ENCODE measurements at places on chromosomes 1 and 21.

DNA sequence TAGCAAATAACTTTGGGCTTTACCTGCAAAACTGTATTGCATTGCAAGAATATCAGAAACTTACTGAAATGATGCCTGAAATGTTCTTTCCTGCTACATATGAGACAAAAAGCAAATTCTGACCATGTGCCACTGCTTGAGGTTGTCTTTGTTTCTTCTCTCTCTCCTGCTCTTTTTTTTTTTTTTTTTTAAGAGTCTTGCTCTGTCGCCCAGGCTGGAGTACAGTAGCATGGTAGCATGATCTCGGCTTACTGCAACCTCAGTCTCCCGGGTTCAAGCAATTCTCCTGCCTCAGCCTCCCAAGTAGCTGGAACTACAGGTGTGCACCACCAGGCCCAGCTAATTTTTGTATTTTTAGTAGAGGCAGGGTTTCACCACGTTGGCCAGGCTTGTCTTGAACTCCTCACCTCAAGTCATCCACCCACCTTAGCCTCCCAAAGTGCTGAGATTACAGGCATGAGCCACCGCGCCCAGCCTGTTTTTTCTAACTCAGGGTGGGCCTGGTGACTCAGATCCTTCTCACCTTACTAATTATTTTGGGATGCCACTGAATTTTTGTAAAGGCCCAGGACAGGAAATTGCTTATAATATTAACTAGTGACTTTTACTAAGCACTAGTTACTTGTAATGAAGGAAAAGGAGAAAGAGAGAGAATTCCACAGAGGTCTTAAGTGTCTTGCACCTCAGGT lies 35.9 kb downstream of the DNASE2B start:
- no peak for DNase-seq

DNA sequence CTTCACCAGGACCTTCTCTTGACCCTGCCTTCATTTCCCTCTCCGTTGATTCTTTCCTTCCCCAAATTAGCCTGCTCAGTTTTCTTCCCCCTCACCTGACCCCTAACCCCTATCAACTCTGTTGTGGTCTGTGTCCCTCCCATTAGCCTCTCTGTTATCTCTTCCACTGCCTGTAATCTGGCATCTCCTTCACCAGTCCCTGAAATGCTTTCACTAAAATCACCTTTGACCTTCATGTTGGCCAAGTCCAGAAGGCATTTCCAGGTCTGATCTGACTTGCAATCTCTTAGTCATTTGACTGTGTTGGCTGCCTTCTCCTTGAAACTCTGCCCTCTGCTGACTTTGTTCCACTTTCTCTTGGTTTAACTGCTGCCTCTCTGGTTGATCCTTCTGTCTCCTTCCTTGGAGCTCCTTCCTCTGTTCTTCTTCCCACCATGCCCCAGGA lies 28.2 kb downstream of the ATP8B2 start:
- DNase-seq: no peak

GRCh38 chr1:186325239-186325638 lies 49.8 kb downstream of the TPR start:
- DNase-seq: no peak

DNA sequence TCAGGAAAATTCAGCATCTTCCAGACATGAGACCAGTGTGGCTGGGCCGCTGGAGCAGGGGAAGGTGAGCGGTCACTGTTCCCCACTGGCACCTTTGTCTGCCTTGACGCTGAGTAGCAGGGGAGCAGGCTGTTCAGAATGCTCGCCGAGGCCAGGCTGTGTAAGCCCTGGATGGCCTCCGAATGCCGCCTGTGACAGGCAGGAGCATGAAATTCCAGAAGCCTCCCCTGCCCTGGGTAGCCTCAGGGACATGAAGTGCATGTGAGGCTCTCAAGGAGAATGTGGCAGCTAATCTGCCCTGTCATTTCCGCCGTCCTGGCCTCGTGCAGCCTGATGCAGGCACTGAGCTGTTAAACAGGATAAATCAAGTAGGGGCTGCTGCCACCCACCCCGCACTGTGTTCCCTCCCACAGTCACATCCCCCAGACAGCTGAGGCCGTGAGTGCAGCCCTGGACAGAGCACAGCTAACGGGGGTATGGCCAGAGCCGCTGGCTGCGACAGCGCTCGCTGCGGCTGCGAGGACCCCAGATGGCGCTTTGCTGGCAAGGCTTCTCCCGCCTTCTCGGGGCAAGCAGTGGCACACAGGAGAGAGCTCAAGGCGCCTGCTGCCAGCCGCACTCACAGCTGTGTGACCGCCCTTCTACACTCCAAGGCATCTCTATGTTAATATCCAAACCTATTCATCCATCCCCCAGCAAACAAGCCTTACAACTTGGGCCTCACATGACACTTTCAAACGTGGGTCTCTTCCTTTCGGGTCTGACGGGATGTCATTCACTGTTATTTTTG lies 105.0 kb upstream of the COL6A1 start:
- DNase-seq: peak; percentile 74

- peak; percentile 96 for DNase-seq
Observed at GRCh38 chr1:180154325-180155181, at the start of gene QSOX1. QSOX1 (plus strand) TSS chr1:180154869; CDS start chr1:180154908, 39 bp downstream.

DNA sequence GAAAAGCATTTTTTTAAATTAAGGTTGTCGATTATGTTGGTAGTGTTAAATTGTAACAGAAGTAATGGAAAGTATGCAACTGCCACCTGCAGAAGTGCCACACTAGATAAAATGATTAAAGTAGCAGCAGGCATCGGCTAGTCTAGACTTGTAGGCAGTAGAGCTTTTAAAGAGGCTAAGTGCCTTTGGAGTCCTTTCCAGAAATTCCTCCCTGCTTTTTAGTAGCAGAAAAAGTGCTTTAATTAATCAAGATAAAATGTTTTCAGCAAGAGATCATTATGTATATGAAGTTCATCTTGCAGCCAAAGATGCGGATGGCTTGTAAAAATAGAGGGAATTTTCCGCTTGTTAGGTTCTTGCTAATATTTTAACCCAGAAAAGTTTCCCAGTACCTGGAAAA lies 87.1 kb upstream of the LRRC8D start:
- DNase-seq: no peak

DNA sequence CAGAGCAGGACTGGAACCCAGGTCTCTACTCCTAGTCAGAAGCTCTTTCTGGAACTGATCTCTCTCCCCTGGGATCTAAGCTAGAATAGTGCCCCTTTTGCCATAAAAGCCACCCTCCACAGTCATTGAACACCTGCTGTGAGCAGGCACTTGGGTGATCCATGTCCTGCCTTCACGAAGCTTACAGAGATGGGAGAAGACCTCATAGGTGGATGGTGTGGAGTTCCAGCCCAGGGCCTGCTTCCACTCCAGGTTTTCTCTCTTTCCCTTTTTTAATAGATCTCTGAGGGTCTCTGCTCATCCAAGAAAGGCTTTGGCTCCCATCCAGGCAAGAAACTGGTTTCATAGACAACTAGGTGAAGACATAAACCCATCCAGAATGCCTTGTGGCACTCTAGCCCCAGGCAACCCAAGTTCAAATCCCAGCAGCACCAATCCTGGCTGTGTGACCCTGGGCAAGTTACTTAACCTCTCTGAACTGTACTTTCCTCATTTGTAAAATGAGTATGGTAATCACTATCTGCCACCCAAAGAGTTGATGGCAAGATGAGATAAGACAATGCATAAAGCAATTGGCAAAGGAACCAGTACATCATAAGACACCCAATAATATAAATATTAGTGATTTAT lies 46.4 kb upstream of the TMEM51 start:
- DNase-seq: no peak

Measured in aorta (tissue), 5 donors.